ENCODE measurements at places on chromosomes 4 and X. TPM values are rescaled to one million over a fixed set of nuclear protein-coding genes. Genes with fewer than 3 reads are reported as not detected.

DRP2 gene
- 0.64 TPM for total RNA-seq

ACE2 gene
- not detected for total RNA-seq

DCHS2 gene
- total RNA-seq = 0.05 TPM

STBD1 gene
- total RNA-seq = 5.6 TPM

TACR3 gene
- total RNA-seq = not detected

SYN1 gene
- 0.86 TPM for total RNA-seq

C4orf17 gene
- not detected for total RNA-seq

All from HCT116 (cell line).